Mucosa of gallbladder (tissue), 1 donor: ENCODE measurements at places on chromosomes 12 and 14. TPM values are rescaled to one million over a fixed set of nuclear protein-coding genes. Genes with fewer than 3 reads are reported as not detected.

GRCh38 chr12:9977916-9978315, 6.7 kb downstream of the CLEC12A start:
- no peak for DNase-seq

GRCh38 chr14:104724981-104725771, 1.1 kb downstream of the ADSS1 start:
- peak; percentile 42 for DNase-seq

TMPRSS12 gene
- total RNA-seq = not detected

DLGAP5 gene
- 1.2 TPM for total RNA-seq

DEPDC4 gene
- 2.1 TPM for total RNA-seq

SETD1B gene
- 35.5 TPM for total RNA-seq

GRCh38 chr12:34166427-34167060, 144.2 kb downstream of the ALG10 start:
- DNase-seq = no peak

- no peak for DNase-seq
Observed at GRCh38 chr14:87617079-87617478, 375.9 kb downstream of the GALC start.

HOXC10 gene
- total RNA-seq = not detected
